ENCODE measurements at places on chromosomes 4 and X.

GRCh38 chrX:75642811-75643361, 120.0 kb upstream of the ZDHHC15 start:
- DNase-seq: no peak

DNA sequence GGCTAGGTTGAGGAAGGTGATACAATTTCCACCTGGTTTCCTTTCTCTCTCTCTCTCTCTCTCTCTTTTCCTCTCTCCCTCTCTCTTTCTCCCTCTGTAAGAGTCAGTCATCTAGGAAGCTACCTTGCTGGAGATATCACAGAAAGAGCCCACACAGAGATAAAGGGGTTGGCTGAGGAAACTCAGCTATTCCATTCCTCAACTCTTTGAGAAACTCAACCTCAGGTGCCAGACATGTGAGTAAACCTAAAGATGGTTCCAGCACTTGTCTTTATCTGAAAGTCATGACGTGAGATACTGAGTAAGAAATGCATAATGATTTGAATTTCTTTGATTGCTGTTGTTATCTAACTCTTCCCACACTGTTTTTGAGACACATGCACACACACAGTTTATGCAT, 564.0 kb downstream of the SPOCK3 start:
- DNase-seq: no peak

DNA sequence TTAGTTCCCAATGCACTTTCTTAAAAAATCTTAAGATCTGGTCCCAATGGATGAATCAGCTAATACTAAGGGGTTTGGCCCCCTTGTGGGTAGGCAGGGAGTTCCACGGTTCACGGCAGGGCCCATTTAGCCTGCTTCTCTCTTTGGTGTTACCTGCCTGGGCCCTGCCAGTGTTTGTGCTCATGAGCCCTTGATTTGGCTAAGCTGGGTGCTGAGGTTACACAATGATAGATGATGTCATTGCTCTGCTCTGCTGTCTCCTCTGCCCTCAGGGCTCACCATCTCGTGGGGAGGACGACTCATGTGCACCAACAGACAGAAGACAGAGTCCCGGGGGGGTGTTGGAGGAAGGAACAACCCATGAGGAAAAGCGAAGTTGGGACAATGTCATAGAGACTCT, 24.4 kb downstream of the RTL5 start:
- no peak for DNase-seq

GRCh38 chr4:117134386-117134785, 49.0 kb upstream of the TRAM1L1 start:
- no peak for DNase-seq

DNA sequence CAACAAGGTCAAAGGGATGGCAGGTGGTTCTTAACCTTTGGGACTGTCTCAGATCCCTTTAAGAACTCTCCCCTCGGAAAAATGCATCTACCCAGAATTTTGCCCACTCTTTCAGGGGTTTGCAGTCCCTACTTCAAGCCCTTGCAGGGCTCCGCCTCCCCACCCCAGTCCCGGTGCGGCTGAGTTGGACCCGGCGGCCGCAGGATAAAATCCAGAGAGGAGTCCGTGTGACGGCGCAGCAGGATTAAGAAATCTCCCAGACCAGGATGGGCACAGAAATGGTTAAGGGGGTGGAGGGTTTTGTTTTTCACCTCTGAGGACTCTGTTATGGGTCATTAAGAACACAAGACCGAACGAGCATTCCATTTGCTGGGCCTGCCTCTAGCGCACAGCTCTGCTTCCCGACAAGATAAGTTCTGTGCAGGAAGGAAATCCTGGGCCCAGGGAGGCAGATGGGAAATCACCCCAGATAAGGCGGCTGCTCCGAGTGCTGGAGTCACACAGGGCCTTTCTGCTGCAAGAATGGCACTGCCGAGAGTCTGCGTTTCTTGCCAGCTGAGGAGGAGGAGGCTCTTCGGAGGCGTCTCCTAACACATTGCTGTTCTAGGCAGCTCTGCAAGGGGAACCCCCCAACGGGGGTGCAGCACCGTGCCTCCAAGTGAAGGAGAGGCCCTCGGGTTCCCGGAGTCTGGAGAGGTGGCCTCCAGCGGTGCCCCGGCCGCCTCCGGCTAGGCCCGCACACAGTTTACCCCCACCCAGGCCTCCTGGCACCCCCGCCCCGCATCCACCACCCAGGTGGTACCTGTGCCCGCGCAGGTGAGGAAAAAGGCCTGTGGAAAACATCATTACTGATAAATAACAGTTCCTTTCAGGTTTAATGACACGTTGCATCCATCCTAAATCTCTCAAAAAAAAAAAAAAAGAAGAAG, 277.6 kb downstream of the BCOR start:
- DNase-seq: no peak

DNA sequence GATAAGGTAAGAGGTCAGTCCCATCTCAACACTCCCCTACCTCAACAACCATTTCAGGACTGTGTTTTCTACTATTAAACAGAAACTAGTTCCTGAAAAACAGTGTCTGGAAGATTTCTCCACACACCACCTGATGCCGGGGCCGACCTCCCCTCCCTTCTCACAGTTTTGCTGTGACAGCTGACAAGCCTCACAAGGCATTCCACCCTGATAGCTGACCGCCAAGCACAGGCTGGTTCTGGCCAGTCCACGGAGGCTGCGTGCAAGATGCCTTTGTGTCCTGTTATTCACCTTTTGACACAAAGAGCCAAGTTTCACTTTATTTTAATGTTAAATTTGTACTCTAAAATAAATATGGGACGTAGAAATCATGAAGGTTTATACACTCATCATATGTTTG, 758.6 kb downstream of the PDHA2 start:
- DNase-seq: no peak

DNA sequence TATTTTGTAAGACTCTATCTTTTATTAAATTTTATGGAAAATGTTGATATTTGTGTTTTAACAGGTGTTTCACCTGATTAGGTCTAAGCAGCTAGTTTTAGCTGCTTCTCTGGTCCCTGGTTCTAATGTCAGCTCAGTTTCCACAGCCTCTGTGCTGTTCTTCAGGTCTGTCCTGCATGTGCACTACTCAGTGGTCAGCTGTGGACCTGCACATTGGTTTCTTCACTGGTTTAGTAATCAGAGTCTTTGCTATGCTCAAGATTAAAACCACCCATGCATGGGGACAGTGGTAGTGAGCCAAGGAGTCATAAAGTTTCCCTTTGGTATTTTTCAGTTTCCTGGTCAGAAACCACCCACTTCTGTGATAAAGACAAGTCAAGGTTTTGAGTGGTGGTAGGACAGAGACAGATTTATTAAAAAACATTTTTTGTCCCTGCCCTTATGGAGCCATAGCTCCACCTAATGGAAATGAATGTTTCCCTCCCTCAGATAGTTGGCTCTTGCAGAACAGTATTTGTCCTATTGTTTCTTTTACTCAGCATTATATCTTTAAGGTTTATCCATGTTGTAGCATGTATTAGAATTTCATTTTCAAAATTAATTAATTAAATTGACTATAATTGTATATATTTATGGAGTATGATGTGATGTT, 36.8 kb upstream of the VBP1 start:
- no peak for DNase-seq

DNA sequence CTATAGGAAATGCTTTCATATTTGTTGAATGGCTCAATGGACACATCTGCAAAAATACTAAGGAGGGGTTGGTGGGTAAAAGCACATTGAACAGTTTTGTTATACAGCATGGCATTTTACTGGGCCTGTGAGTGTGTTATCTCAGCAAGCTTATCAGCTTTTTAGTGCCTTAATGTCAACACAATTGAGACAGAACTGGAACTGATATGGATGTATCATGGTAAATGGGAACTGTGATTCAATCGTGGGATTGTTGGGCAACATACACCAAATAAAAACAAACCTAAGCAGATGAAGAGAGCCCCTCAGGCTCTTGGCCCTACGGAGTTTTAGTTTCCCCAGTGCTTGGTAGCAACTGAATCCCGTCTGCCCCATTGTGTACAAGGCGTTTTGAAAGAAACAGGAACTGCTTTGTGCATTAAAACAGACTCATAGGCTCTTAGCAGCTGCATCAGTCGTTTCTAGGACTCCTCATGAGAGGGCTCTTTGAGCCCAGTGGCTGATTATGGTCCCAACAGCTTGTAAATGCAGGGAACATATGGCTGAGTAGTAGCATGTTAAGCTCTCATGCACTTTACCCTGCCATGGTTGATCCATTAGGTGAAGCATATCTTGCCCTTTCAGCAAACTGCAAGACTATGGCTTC, 7.3 kb downstream of the GPR119 start:
- no peak for DNase-seq

GRCh38 chr4:165440415-165441158, 61.8 kb downstream of the CPE start:
- no peak for DNase-seq

- DNase-seq: no peak
Measured at GRCh38 chr4:105911426-105911825, 16.2 kb downstream of the NPNT start.

DNA sequence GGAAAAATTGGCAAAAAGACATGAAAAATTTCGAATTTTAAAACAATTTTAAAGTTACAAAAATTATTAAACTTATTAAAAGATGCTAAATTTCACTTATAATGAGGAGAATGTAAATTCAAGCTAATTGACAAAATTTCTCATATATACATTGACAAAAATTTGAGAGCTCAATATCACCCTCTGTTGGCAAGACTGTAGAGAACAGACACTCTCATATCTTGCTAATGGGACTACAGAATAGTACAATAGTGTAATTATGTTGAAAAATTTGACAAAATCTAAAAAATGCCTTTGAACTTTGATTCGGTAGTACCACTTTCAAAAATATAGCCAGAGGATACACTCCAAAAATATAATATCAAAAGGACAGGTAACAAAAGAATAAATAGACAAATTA, 29.8 kb downstream of the DCAF8L2 start:
- DNase-seq: no peak

- no peak for DNase-seq
Measured at GRCh38 chr4:21879187-21879586, 69.4 kb downstream of the KCNIP4 start.

DNA sequence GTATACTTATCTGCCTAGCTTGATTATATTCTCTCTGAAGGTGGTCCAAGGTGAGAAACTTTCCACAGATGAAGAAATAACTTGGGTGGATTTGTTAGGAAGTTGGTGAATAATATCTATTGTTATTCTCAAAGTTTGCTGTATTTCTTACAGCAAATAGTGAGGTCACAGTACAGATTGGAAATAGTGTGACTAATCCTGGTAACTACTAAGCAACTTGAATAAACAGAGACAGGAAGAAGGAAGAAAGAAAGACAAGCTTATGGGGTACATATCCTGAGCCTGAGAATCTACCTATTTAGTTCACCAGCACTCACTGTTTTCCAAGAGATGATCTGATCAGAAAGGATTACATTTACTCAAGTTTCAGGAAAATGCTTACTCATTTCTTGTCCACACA, 1416.1 kb downstream of the RPA4 start:
- DNase-seq: no peak

DNA sequence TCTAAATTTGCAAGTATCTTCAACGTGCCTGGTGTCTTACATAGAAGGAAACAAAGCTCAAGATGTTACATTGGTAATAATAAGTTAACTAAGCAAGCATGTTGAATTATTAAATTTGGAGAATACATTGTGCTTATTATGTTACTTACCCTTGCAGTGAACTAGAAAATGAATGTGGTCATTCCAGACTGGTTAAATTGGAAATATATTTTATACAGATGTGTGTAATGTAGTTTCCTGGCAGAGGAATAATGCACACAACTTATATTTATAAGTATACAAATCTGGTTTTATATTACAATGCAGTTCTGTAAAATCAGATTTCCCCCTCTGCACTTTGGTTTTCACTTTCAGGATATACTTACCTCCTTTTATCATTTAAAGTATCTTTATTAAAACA, 159.9 kb upstream of the SLIT2 start:
- DNase-seq: no peak

GRCh38 chrX:22357621-22358020, 84.9 kb downstream of the CBLL2 start:
- DNase-seq: no peak

- no peak for DNase-seq
Measured at GRCh38 chr4:173121076-173121561, 47.5 kb upstream of the GALNT7 start.

GRCh38 chrX:10045327-10046000, 78.3 kb downstream of the CLDN34 start:
- DNase-seq: no peak

- no peak for DNase-seq
Measured at GRCh38 chr4:112616984-112617383, 19.7 kb downstream of the ZGRF1 start.

GRCh38 chrX:139832718-139833309, 100.0 kb downstream of the ATP11C start:
- no peak for DNase-seq
